ENCODE measurements at places on chromosomes 1 and 21.
A peak's percentile ranks its signal among the peaks of the same experiment; 100 is the strongest.

- DNase-seq: no peak
Measured at GRCh38 chr1:184329962-184330868, 56.6 kb upstream of the C1orf21 start.

GRCh38 chr1:197782722-197783360, 7.6 kb upstream of the DENND1B start:
- DNase-seq: no peak

GRCh38 chr1:92843429-92844352, 11.9 kb downstream of the RPL5 start:
- DNase-seq: no peak

DNA sequence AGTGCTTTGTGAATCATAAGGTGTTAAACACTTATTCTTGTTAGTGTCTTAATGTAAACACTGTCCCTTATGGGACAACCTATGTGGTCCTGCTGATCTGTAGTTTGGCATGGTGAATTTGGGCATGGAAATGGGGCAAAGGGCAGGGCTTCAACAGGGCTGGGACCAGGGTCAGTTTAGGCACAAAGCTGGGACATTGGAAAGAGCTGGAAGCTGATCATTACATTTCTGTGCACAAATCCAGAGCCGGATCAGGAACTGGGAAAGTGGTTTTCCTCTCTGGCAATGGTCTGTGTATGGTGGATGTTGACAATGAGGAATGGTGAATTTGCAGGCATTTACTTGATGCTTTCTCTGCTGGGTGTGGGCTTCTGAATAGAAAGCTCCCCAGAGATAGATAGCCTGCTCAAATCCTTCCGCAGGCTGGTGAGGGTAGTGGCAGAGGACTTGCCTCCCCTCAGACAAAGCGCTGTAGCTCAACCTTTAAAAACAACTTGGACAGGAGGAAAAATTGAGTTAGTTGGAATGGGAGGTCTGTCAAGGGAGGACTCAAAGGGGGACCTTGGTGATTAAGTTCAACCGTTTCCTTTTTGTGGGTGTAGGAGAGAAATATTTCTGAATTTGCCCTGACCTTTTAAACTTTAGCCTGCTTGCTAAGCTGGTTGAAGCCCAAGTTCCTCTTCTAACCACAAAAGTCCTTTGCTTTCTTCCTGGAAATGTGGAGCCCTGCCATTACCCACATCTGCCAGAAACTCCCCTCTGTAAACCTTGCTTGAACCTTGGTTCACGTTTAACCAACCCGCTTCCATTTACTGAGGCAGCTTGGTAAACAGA, 35.3 kb downstream of the HLX start:
- DNase-seq: no peak

DNA sequence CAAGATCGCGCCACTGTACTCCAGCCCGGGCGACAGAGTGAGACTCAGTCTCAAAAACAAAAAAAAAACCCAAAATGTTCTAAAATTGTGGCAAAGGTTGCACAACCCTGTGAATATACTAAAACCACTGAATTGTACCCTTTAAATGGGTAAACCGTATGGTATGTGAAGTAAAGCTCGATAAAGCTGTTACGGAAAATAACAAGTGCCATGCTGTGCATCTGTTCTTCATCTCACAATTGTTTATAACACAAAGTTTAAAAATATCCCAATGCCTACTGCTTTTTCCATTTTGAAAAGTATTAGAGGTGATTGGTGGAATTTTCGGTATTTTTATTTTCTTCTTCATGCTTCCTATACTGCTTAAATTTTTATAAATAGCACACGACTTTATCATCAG, 111.5 kb downstream of the ENAH start:
- DNase-seq: no peak

- DNase-seq: no peak
Measured at GRCh38 chr1:113917400-113918082, 11.6 kb upstream of the HIPK1 start.

DNA sequence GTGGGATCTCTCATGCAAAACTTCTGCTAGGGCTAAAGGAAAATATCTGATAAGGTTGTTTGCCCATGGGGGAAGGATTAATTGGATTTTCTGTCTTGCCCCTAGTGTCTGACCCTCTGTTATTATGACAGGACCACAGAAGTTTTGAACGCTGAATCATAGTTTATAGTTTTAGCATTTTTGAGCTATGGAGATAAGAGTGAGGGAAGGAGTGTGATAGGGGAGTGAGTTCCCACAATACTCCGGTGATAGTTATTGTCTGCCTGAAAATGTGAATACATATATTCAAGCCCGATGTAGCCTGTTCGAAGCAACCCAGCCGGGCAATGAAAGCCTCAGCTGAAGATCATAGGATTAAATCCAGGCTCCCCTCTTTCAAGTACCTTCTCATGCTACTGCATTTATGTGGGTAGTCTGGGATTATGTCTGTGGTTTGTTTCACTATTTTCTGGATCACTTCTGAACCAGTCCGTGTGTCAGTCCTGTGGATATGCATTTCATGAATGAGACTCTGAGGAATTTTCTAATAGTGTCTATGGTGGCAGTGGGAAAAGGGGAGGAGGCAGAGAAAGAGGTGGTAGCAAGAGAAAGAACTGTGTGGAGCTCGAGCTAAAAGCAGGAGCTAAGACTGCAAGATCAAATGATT, 258.7 kb downstream of the DISC1 start:
- no peak for DNase-seq

GRCh38 chr1:11045428-11046269, 1.4 kb downstream of the MASP2 start:
- no peak for DNase-seq

- peak; percentile 27 for DNase-seq
Measured at GRCh38 chr1:46413596-46413985, 19.5 kb downstream of the FAAH start.

GRCh38 chr21:45150638-45151131, 76.3 kb downstream of the ADARB1 start:
- no peak for DNase-seq

DNA sequence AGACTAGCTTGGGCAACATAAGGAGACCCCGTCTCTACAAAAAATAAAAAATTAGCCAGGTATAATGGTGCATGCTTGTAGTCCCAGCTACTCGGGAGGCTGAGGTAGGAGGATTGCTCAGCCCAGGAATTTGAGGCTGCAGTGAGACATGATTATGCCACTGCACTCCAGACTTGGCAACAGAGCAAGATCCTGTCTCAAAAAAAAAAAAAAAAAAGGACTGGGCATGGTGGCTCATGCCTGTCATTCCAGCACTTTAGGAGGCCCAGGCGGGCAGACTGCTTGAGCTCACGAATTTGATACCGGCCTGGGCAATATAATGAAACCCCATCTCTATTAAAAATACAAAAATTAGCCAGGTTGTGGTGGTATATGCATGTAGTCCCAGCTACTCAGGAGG, 47.3 kb upstream of the BCL10 start:
- DNase-seq: no peak

DNA sequence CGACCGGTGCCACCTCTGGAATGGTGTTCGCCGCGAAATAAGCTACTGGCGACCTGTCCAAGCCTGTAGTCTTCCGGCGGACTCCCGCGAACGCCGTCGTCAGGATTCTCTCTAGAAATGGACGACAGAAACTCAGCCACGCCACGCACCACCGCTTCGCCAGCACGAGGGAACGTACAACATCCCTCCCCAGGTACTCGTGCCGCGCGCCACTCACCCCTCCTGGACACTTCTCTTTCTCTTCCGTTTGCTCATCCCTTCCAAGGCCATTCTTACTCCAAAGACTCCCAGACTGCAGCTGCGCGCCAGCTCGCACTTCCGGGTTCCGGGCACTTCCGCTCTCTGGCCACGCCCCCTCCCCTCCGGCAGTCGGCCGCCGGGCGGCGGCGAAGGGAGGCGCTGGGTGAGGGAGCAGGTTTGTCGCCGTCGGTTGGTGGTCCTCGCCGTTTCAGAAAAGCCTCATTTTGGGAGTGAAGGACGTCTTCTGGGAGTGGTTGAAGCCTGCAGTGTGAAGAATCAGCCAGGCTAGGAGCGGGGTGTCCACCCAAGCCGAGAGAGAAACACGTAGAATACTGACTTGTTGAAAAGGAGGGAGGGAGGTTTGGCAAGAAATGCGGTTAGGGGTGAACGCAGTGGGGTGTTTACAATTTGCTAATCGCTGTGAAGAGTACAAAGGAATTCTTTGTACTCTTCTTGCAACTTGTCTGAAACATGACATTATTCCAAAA, at the start of gene RBM34:
Gene RBM34, minus strand, starts transcription at position 294 of the 728 bp plus-strand sequence. Its CDS starts 24 bp downstream, at position 270.
- DNase-seq: peak; percentile 95

GRCh38 chr1:18645747-18646090, 15.1 kb downstream of the PAX7 start:
- no peak for DNase-seq

DNA sequence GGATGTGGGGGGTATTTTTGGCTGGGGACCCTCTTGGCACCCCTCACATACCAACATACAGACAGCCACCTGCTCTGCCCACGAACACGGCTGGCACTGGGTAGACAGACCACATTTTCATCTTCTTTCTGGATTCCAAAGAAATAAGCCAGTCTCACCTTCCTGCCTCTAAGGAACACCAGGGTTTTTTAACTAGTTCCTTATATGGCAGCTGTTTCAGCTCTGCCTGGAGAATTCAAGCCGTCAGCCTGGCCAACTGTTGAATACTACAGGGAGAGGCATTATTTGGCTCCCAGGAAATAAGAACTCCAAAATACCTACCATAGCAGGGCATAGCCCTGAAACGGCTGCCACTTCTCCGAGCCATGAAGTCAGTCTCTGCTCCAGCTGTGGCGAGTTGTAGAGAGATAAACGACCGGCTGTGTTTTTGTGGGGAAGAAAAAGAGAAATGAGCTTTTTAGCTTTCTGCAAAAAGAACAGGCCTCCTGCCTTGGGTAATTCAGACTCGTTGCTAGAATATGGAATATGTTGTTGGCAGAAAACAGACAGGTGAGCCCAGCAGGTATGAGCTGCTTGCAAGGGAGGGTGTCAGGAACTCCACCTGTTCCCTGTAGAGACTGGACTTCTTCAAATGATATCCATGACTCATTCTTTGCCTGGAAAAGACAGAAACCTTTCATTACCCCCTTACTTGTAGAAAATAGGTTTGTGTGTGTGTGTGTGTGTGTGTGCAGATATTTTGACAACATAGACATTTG, 51.8 kb downstream of the MT1HL1 start:
- DNase-seq: no peak

DNA sequence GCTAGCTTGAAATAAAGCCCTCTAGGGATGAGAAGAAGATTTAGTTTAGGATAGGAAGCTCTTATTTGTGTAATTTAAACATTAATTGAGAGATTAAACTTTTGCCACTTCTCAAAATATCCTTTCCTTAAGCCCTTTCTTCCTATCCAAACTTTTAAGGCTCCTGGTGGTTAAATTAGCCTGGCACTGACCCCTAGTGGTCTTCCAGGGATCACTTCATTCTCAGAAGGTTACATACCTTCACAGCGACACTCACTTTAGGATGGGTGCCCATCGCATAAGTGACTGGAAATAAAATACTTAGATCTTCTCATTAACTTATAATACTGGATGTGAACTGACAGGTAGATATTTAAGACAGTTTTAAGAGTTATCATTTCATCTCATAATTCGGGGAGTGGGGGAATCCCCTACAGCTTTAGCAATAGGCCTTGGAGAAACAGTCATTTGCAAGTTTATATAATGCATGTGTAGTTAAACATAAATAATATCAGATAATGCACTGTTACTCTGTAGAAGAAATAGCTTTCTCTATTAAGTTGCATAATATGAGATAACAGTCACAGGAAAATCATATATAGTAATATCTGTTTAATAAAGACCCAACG, 7.4 kb downstream of the LHX9 start:
- peak; percentile 40 for DNase-seq

DNA sequence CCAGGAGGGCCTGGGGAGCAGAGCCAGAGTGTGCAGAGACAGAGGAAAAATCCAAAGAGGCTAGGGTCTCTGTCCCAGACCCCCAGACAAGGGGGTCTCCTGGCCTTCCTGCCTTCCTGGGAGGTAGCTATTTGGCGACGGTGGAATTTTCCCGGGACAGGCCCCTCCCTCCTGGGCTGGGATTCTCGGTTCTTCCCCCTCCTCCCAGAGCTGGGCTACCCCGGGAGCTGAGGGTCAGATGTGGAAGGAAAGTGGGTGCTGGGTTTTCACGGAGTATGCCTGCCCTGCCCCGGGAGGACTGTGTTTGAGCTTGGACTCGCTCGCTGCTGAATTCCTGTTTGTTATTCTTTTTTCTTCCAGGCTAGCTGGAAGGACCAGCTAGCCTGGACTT, 759 bp downstream of the AMPD2 start:
- no peak for DNase-seq

- no peak for DNase-seq
Measured at GRCh38 chr1:211632808-211633523, 42.5 kb downstream of the NEK2 start.

- no peak for DNase-seq
Measured at GRCh38 chr21:40053007-40053406, 185.8 kb downstream of the PCP4 start.

- no peak for DNase-seq
Measured at GRCh38 chr1:186682736-186683135, 2.5 kb upstream of the PTGS2 start.

GRCh38 chr1:184031409-184032107, 6.0 kb downstream of the COLGALT2 start:
- DNase-seq: no peak

GRCh38 chr1:202571719-202572339, 138.4 kb downstream of the SYT2 start:
- DNase-seq: peak; percentile 31

- DNase-seq: no peak
Measured at GRCh38 chr1:232883992-232884661, 66.3 kb upstream of the NTPCR start.

DNA sequence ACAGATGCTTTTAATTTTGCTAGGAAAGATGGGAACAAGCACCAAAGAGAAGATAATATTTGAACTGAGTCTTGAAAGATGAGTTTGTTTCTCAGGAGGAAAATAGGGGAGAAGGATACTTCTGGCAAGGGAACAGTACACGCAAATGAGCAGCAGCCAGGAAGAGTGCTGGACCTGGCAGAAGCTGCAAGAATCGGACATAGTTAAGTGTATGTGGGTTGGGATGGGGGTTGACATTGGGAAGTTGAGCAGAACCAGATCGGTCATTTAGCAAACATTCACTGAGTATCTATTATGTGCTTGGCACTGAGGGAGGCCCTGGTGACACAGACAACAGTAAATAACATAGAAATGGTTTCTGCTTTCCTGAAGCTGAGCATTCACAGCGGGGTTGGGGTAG, 198.8 kb downstream of the PLPP3 start:
- DNase-seq: no peak

DNA sequence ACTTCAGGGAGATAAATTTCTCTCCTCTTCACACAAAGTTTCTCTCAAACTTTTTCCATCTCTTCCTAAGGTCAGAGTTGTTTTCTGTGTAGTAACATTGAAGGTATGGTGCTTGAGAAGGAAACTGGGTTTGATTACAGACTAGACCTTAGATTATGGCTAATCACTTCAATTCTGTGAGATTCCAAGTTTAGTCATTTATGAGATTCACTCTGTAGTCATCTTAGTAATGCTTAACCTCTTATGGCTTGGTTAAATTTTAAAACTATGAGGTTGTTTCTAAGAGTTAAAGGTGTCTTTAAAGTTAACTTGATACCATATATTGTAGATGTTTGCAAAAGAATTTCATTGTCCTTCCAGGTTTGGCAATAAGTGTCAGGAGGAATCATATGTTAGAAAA, 1092.2 kb downstream of the KCNT2 start:
- no peak for DNase-seq

- DNase-seq: no peak
Measured at GRCh38 chr1:157498736-157499090, 53.6 kb downstream of the FCRL5 start.

GRCh38 chr1:74943046-74943445, 191.1 kb upstream of the LHX8 start:
- no peak for DNase-seq

GRCh38 chr1:25738499-25738898, 61.5 kb upstream of the SELENON start:
- DNase-seq: no peak
